ENCODE measurements at places on chromosomes 7 and 10.

- DNase-seq: no peak
Observed at GRCh38 chr10:107022600-107023354, 141.7 kb downstream of the SORCS1 start.

DNA sequence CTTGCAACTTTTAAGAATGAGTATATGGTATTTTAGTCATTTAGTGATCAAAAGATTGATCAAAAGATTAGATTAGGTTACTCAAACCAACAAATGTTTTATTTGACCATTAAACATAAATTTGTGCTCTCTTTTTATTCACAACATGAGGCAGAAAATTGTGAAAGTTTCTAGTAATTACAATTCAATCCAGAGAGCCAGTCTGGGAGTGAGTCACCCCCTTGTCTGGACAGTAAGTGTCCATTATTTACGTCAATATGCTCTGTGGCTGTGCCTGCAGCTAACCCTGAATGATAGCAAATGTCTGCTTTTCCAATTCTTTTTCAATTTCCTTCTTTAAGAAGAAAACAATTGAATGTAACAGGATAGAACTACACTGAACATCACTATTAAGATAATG lies 27.9 kb downstream of the GNG11 start:
- DNase-seq: no peak

DNA sequence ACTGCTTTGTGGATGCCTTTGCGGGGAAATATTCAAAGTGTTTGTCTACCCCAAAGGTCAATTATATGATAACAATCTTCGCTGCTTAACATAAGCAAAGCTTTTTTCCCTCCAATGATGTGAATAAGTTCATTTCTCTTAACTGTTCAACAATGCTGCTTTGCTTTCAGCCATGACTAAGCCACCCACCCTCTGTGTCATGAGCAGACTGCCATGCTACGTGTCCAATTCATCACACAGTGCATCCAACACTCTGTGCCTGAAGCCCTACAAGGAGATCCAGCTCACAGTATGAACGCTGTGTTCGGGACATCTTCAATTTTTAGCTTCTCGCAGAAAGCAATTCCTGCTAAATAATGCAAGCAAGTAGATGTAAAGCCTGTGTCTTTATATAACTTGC lies 5.7 kb upstream of the TAS2R40 start:
- no peak for DNase-seq

GRCh38 chr10:112696592-112696991 lies 249.6 kb downstream of the VTI1A start:
- no peak for DNase-seq

DNA sequence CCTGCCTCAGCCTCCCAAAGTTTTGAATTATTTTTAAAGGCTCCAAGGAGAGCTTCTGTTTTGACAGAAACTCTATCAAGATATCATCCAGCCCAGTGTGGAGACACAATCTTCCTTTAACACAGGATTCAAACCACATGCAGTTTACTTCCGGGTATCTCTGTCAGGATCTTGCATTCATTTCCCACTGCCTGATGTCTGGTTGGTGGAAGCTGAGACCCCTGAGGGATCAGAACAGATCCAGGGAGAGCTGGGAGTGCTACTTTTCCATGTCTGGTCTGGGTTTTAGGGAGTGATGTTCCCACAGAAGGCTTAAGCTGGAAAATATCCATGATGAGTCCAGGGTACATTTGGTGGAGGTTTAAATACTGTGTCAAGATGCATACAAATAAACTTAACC lies 16.7 kb downstream of the PTPRE start:
- DNase-seq: no peak

DNA sequence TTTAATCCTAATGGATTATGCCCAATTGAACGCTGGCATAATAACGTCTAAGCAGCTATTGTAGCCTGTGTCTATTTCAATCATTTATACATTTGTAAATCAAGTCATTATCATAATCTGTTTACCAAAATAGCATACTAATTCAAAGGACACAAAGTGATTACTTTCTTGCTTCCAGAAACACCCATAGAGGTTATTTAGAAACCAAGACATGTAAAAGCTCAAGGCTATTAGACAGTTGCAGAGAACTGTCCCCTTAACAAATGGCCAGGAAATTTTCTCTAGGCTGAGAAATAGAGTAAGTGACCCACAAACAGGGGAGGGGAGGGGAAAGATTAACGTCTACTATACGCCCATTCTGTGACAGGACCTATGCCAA lies 455.7 kb downstream of the PARD3 start:
- DNase-seq: no peak

- DNase-seq: no peak
Observed at GRCh38 chr7:49091519-49091918, 167.2 kb downstream of the CDC14C start.
